Ovary (tissue), 10 donors: ENCODE measurements at places on chromosomes 7 and 10. TPM values are rescaled to one million over a fixed set of nuclear protein-coding genes. Genes with fewer than 3 reads are reported as not detected.

Gene IFIT1B
- total RNA-seq = not detected

- DNase-seq = no peak
Measured at GRCh38 chr7:150428671-150429451, 21.6 kb upstream of the GIMAP8 start.

Gene AKR1C8
- not detected for total RNA-seq

Gene BAG3
- total RNA-seq = 31.9 TPM

Gene CUZD1
- 0.55 TPM for total RNA-seq
